ENCODE measurements at places on chromosomes 16 and 17. TPM values are rescaled to one million over a fixed set of nuclear protein-coding genes. Genes with fewer than 3 reads are reported as not detected.
A peak's percentile ranks its signal among the peaks of the same experiment; 100 is the strongest.

GPR179 gene
- 0.07 TPM for total RNA-seq

DNA sequence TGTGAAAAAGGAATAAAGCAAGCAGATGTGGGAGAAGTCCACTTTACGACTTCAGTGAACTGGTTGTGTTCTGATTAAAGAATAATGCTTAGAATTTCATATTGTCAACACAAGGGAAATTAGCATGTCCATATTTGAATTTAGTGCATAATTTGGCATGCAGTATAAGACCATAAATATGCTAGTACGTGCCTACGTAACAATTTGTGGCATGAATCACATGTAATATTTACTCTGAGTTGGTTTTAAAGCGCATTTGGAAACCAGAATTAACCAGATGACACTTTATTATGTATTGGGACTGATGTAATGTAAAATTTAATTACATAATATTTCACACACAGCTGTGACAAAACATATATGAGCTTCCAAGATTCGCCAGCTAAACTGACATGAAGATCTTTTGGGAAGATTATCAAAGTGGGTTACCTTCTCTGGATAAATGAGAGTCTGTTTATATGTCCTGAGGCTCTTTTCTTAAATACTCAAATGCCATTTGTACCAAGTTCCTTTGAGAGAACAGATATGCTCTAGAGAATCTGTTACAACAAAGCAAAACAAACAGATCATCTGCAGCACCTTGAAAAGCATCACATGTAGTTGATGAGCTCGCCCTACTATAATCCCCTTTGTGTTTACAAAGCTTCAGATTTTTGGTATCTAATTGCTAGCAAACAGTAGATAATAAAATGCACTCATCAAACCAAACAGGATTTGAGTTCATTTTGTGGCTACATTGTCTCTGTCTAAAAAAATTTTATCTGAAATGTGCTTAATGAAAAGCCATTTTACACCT lies 1468.6 kb downstream of the CDH11 start:
- DNase-seq: no peak

DNA sequence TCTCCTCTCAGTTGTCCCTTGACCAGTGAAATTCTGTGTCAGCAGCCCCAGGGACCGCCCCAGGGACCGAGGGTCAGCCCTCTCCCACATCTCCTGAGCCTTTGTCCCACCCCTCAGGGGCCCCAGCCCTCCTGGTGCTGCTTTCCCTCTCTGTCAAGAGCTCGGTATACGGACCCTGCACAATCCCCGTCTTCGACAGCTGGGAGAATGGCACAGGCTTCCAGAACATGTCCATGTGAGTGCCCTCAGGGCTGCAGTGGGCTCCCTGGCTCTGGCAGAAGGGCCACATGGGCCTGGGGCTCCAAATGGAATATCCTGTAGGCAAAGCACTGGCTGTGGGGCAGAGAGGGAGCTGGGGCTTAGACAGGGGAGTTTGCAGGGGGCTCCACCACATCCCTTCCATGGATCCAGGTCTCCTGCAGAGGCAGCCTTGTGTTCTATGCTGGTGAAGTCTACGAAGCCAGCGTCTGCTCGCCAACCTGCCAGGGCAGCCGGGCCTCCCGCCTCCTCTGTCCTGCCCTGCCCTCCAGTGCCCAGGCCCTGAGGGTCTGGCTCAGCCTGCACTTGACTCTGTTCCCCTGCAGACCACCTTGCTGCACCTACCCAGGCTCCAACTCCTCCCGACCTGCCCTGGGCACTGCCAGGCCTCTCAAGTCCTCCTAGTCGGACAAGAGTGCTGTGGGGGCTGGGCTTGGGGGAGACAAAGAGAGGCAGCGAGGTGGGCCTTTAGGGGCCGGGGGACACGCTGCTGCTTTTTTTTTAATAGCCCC lies 28.0 kb downstream of the ADGRG5 start:
- no peak for DNase-seq

DNA sequence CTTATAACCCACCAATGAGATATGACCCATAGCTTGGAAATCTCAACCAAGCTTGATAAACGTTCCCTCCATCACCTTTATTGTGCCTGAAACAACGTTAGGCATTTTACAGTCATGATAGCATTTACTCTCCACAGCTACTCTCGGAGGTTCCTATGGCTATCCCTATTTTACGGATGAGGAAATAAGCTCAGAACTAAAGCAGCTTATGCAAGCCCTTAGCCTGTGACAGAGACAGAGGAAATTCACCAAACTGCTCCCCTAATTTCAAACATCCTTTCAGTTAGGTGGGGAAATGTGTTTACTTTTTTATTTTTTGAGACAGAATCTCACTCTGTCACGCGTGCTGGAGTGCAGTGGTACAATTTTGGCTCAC lies 18.7 kb downstream of the DCUN1D3 start:
- DNase-seq: no peak

GRCh38 chr17:45131616-45132319 lies 547 bp downstream of the PLCD3 start:
- DNase-seq: peak; percentile 37

GRCh38 chr16:23375643-23376042 lies 73.5 kb downstream of the SCNN1B start:
- no peak for DNase-seq

All from CD8-positive, alpha-beta memory T cell (primary cell).